ENCODE measurements at places on chromosomes 3 and 15. TPM values are rescaled to one million over a fixed set of nuclear protein-coding genes. Genes with fewer than 3 reads are reported as not detected.

DNA sequence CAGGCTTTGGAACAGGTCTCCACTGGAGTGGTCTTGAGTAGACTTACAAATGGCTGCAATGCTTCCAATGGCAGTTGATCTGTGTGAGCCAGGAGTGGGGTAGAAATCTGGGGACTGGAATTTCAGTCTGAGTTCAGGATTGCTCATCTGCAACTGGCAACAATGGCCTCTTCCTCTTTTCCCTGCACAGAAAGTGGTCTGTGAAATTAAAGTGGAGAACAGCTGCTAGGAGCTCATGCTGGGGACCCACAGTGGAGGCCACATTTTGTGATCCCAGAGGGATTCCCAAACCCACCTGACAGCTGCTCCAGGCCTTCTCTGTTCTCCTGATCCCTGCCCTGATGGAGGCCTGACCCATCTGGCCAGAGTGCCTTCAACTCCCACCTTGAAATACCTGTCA is 49.6 kb downstream of the CEMIP start:
- DNase-seq = no peak

GRCh38 chr3:71133865-71134264 is 449.7 kb downstream of the FOXP1 start:
- no peak for DNase-seq

GRCh38 chr3:13391308-13391707 is 28.8 kb downstream of the NUP210 start:
- no peak for DNase-seq

- DNase-seq = no peak
Measured at GRCh38 chr3:44416031-44417030, 61.1 kb downstream of the ZNF445 start.

DNA sequence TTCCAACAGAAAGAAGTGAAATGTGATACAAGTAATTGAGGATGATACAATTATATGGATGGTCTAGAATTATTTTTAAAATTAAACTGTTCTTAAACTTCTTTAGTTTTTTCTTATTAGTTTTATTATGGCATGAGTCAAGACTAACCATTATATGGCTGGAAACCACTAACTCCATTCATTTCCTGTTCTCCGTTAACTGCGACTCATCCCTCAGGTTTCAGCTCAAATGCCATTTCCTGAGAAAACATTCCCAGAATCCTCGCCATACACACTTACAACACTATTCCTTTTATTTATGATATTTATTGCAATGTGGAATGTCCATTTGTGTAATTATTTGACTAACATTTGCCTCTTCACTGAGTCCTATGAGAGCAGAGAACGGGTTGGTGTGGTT is 394.1 kb downstream of the SOX2 start:
- DNase-seq = no peak

LMLN gene
- 5.8 TPM for total RNA-seq

CYP8B1 gene
- total RNA-seq = not detected

MRPL47 gene
- 107 TPM for total RNA-seq

- DNase-seq = no peak
Measured at GRCh38 chr3:41369838-41370237, 170.5 kb downstream of the CTNNB1 start.

ABI3BP gene
- 0.48 TPM for total RNA-seq

GRCh38 chr3:143483214-143483613 is 363.6 kb downstream of the CHST2 start:
- no peak for DNase-seq

DNA sequence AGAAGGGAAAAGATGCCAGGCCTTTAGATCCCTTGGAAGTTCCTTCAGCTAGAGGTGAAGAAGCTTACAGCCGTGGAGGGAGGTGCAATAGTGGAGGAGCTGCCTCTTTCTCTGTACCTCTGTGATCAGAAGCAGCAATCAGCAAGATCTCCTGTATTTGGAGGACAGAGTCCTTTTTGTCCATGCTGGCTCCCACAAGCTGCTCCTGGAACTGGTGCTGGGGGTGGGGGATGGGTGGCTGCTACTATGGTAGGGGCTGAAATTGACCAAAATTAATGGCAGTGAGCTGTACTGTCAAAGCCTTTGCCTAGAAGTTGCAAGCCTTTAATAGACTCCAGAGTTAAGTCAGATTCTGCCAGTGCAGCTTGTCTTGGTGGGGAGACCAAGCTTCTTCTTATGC is 18.2 kb downstream of the PTPN23 start:
- no peak for DNase-seq

DNA sequence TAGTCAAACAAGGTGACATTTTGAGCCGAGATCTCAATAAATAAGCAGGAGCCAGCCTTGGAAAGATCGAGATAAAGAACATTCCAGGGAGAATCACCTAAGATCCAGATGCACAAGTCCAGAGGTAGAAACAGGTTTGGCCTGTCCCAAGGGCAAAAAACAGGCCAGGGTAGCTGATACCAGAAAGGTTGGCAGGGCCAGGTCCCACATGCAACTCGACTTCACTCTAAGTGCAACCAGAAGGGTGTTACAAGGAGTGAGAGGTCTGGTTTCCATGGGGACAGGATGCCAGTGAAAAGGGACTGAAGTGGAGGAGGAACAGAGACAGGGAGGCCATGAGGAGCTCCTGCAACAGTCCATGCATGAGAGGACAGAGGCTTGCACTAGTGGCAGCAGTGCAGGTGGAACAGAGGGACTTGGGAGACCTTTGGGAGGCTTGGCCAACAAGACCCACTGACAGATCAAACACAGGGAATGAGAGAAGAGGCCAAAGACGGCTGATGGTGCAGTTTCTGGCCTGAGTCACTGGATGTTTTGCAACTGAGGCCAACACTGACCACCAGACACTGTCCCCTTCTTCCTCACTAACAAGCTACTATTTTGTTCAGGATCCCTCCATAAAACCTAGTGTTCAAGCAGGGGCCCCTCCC is 5.2 kb downstream of the TPRA1 start:
- DNase-seq = no peak

GRCh38 chr3:15271785-15272381 is 60.5 kb downstream of the SH3BP5 start:
- no peak for DNase-seq

DNA sequence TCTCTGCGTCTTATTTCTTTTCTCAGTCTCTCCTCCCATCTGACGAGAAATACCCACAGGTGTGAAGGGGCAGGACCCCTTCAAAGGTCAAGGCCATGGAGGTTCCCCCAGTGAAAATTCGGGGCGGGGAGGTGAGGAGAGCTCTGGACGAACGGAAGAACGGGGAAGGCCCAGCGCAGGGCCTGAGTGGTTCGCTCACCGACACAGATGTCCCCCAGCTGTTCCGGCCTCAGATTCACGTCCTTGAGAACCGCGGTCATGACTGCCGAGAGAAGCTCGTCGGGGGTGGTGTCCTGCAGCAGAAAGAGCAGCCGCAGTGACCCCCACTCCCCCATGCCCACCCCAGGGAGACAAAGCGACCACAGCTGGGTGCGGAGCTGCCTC is 542 bp downstream of the ACAA1 start:
- peak; percentile 59 for DNase-seq

GRCh38 chr3:37751967-37752648 is 109.6 kb upstream of the CTDSPL start:
- DNase-seq = no peak

GRCh38 chr3:30233913-30234646 is 372.3 kb upstream of the TGFBR2 start:
- no peak for DNase-seq

DNA sequence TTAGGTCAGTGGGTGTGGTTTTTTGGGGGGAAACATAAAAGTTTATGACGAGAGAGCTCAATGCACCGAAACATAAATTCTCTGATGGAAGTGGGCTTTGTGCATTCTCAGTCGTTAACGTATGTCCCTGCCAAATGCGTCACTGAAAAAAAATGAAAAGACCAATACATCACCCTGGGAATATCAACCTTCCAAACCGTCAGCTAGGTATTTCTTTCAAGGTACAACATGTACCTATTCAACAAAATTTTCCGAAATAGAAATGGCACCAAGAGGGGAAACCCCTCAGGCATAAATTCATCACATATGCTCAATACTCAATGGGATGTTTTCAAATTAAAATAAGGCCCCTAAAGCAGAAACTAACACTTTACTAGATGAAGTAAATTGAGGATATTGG is 266.6 kb upstream of the SUCLG2 start:
- DNase-seq = no peak

POLQ gene
- 9.9 TPM for total RNA-seq

ZIC4 gene
- 0.10 TPM for total RNA-seq

TEX9 gene
- total RNA-seq = 5.4 TPM

LRRN1 gene
- not detected for total RNA-seq

DNA sequence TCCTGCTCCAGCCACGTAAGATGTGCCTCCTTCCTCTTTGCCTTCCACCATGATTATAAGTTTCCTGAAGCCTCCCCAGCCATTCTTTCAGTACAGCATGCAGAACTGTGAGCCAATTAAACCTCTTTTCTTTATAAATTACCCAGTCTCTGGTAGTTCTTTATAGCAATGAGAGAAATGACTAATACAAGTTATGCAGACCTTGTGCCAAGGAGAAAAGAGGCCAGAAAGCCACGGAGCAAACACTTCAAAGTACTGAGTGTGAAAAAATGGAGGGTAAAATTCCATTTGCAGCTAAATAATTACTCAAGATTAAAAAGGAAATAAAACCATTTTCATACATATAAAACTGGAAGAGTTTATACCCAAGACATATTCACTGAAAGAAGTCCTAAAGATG is 213.6 kb upstream of the LINGO1 start:
- no peak for DNase-seq

DNA sequence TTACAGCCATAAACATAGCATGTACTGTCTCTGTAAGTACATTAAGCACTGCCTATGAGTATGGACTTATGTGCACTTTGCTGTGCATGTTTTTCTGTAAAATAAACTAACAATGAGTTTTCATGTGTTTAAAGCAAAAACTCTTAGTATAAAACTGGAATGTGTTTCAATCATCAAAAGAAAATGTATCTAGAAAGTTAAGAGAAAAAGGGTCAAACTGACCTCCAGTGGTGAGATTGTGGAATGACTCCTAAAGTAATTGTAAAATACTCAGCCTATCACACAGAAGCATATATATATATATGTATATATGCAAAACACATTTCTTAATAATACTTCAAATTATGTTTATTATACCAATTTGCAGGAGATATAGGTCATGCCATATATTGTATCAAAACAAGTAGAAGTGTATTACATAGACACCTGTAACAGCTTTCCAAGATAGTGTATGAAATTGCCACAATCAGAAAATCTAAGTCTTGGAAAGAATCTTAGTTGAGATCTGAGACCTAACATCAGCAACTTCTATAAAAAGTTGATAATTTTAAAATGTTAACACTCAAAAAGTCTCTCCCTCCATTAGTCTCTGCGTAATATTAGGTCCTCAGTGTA is 199.6 kb downstream of the FMN1 start:
- peak; percentile 56 for DNase-seq
